Cardiac fibroblast (primary cell): ENCODE measurements at places on chromosomes 2 and 18.
A peak's percentile ranks its signal among the peaks of the same experiment; 100 is the strongest.

DNA sequence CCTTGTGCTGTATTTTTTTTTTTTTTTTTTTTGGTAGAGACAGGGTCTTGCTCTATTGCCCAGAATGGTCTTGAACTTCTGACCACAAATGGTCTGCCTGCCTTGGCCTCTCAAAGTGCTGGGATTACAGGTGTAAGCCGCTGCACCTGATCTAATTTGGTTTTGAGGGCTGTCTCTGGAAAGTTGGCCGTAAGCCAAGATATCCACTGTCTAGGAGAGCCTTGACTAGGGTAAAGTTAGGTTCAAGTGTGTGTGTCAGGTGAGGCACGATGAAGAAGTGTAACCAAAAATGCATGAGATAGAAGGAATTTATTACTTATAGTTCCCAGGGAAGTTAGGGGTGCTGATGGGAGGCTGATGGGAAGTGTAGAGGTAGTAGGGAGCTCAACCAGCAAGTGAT, 46.7 kb downstream of the INO80C start:
- DNase-seq = no peak

- no peak for DNase-seq
These were observed 153.1 kb upstream of the THUMPD2 start for GRCh38 chr2:39932198-39932597.

- no peak for DNase-seq
These were observed 121.8 kb downstream of the MEMO1 start for GRCh38 chr2:31889044-31889443.

GRCh38 chr18:45008694-45009413, 328.2 kb downstream of the SETBP1 start:
- DNase-seq = no peak

GRCh38 chr2:105786231-105787230, 41.8 kb downstream of the NCK2 start:
- DNase-seq = no peak

DNA sequence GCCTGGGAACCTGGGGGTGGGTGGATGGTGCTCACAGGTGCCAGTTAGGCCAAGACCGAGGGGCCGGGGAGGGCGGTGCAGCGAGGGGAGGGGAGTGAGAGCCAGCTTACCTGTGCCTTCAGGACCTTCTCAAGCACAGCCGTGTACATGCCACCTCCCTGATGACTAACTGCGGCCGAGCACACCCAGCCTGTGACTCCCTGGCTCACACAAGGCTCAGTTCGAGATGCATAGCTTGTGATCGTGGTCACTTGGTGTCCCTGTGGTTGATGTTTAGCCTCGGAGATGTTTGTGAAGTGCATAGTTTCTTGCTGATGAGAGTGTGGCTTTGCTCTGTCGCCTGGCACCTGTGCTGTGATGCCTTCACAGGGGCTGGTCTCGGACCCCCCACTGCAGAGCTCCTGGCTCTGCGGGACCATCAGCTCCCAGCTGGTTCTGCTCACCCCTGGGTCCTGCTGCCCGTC, 84.5 kb upstream of the ODC1 start:
- DNase-seq = no peak

- DNase-seq = no peak
These were observed 10.0 kb downstream of the RNF144A start for GRCh38 chr2:6927186-6927585.

- DNase-seq = peak; percentile 74
These were observed 113.6 kb upstream of the COL5A2 start for GRCh38 chr2:189293164-189293563.

DNA sequence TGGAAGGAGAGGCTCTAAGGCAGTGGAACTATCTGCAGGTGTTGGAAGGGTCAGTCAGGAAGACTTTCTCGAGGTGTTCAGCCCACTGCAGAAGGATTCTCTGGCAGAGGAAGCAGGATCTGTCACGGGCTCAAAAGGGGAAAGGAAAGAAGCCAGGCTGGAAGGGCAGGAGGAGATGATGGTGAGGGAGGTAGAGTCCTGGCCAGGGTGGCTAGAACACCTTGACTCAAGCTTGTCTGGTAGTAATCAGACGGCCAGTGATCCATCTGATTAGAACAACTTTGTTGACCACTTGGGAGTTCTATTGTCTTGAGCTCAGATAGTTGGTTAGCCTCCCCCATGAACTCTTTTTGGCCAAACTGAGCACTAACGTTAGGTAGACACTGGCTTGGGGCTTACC, 9.7 kb upstream of the ATOH8 start:
- no peak for DNase-seq

DNA sequence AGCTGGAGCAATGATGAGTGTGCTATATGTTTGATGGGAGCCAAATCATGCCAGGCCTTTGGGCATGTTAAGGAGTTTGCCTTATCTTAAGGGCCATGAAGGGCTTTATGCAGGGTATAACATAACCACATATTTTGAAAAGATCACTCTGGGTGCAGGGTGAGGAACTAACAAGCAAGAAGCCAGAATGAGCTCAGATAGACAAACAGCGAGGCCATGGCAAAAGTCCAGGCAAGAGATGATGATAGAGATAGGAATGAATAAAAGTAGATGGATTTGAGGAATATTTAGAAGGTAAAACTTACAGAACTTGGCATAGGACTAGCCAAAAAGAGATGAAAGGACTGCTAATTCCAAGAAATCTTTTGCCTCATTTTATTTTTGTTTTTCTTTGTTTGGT, 6.7 kb downstream of the GALNT3 start:
- DNase-seq = no peak

DNA sequence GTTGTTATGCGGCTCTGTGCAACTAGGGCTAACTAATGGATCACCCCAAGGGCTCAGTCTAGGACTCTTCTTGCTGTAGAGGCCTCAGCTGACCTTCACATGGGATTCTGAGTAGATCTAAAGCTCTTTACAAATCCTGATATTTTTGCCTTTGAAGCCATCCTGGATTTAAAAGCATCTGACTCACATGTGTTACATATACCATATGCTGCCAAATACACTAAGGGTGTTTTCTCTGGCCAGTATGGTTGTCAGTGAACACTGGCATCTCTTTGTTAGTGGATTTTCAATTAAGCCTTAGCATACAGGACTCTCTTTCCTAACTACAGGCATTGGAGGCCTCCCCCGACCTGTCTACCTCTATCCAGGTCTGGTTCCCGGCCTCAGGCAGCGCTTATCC, 992.8 kb upstream of the FANCL start:
- no peak for DNase-seq

- no peak for DNase-seq
These were observed 36.1 kb downstream of the DCC start for GRCh38 chr18:52376104-52376503.

- no peak for DNase-seq
These were observed 116.3 kb downstream of the FTCDNL1 start for GRCh38 chr2:199734651-199735050.

DNA sequence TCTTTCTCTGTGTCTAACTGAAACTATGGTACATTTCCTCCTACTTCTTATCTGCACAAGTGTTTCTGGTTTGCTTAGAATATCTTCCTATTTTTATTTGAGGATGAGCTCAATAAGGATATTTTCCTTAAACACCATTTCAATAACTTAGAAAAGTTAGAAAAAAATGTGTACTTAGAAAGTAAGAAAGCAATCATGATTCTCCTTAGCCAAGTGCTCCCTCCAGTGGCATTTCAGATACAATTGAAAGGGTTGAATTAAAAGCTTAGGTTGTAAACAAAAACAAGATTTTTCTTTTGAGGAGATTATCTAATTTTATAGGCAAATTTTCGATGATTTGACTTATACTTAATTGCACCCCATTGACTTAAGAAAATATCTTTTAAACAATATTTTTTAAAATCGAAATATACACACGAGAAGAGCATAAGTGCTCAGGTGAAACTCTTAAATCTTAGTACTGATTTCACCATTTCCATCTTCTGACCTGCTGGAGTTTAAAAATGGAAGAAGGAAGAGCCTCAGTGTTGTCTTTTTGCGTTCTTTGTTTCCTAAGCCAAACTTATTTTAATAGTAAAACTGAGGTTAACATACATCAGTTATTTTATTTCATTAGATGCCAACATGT, 26.9 kb downstream of the C18orf63 start:
- DNase-seq = peak; percentile 85

- DNase-seq = peak; percentile 81
These were observed 71.9 kb upstream of the GALNT5 start for GRCh38 chr2:157185476-157186227.

DNA sequence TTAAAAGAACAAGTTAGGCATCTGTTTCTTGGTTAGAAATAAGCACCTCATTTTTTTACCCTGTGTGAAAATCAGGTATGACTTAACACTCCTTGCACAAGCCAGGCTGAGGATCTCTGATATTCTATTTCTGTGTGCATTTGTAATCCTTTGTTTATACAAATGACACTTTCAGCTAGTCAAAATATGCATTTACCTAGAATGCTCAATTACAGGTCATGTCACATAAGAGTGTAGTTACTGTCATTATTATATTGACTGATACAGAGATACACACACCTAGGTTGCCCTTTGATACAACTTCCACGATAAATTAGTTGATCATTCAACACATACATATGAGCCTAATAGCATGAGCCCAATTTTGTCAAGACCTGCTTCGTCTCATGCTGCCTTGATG, 144.3 kb downstream of the CHST9 start:
- no peak for DNase-seq

GRCh38 chr2:83661711-83662110, 797.4 kb downstream of the SUCLG1 start:
- DNase-seq = no peak

DNA sequence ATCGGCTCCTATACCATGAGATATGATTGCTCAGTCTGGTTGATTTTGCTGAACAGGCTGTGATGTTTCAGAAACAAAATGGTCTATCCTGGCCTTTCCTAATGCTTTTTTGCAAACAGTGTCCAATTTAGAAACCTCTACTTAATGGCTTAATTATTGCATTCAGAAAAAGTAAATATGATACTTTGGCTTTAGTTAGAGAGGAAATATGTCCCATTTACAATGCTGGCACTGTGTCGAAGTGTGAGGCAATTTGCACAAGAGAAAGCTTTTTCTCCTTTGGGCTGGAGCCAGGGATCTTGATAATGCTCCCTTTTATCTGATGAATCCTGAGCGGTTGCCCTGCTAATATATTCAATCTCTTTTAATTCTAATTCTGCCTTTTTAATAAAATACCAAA, 418.9 kb downstream of the EPHA4 start:
- DNase-seq = no peak

DNA sequence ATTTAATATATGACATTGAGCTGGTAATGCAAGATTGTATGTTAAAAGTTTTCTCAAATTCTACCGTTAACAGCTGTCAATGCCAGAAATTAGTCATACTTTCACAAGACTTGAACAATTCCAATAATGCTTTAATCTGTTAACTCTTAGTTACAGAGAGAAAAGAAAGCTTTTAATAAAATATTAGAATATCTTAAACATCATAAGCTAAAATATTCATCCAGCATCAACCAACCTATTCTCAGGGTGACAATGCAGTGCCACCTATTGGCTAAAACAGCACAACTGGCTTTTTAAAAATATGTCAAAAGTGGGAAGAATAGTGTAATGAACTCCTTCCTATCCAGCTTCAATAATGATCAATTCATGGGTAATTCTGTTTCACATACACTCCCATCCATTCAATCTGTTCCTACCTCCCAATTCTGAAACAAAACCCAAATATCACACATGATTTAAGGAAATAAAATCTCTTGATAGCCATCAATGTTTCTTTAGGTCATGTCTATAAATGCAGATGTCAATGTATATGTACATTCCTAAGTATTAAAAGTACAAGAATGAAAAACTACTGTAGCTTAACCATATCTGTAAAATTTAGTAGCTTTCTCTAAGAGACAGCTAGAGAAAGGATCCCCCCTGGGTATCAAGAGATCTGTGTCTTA, 79.8 kb upstream of the CCDC141 start:
- peak; percentile 32 for DNase-seq

DNA sequence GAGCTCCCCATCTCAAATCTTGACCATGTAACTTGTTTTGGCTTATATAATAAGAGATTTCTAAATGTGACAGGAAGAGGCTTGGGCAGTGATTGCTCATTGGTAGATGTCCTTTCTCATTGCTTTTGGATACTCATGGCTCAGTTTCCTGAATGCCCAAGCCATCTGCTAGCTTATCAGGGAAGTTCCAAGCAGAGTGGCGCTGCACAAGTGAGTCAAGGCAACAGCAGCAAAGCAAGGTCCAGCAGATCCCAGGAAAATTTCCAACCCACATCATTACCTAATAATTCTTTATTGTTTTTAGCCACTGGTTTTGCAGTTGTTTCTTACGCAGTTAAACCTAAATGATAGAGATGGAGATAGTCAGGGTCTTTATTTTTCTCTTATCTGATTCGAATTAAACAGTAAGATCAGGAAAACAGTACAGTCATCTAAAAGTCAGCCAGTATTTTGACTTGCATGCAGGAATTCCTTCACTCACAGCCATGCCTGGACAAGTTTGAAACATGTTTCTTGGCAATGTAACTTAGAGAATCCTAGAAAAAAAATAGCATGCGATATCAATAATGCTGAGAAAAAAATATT, 349.7 kb upstream of the TMEFF2 start:
- no peak for DNase-seq

GRCh38 chr2:209431701-209432100, 7.9 kb downstream of the MAP2 start:
- DNase-seq = no peak

GRCh38 chr18:35479911-35480586, 17.7 kb downstream of the INO80C start:
- no peak for DNase-seq

DNA sequence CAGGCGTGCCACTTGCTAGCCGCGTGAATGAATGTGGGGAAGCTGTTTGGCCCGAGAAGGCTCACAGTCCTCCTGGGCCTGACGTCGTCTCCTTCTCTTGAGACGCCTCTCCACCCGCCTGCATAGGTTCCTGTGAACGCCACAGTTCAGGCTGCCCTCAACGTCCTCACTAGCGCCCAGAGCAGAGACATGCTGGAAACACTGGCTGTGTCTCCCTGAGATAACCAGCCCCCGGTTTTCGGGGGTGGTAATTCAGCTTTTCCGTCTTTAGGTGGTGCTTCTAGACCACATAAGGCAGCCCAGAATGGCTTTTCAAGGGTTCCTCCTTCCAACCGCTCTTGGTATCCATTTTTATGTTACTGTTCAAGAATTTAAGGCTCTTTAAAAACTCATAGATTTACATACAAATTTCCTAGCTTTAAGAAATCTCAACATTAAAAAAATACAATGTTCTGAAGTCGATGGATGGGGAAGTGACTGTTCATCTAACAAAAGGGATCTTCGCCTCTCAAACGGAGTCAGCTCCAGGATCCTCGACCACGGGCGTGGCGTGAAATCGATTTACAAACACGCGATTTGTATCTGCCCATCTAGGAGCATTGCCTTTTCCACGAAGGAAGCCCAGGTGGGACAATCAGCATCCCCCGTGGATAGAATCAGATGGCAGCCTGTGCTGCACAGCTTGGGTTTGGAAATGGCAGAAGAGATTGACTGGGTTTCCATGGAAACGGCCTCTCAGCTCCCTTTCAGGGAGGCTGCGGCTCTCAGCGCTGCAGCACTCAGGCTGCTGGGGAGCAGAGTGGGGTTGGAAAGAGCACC, 110.6 kb upstream of the PXDN start:
- DNase-seq = peak; percentile 38

GRCh38 chr18:8988260-8988871, 114.1 kb upstream of the NDUFV2 start:
- peak; percentile 78 for DNase-seq

- peak; percentile 58 for DNase-seq
These were observed 87.1 kb upstream of the MCFD2 start for GRCh38 chr2:47002480-47003381.
